ENCODE measurements at places on chromosomes 1 and 21. TPM values are rescaled to one million over a fixed set of nuclear protein-coding genes. Genes with fewer than 3 reads are reported as not detected.

HOOK1 gene
- total RNA-seq: 0.27 TPM

DNA sequence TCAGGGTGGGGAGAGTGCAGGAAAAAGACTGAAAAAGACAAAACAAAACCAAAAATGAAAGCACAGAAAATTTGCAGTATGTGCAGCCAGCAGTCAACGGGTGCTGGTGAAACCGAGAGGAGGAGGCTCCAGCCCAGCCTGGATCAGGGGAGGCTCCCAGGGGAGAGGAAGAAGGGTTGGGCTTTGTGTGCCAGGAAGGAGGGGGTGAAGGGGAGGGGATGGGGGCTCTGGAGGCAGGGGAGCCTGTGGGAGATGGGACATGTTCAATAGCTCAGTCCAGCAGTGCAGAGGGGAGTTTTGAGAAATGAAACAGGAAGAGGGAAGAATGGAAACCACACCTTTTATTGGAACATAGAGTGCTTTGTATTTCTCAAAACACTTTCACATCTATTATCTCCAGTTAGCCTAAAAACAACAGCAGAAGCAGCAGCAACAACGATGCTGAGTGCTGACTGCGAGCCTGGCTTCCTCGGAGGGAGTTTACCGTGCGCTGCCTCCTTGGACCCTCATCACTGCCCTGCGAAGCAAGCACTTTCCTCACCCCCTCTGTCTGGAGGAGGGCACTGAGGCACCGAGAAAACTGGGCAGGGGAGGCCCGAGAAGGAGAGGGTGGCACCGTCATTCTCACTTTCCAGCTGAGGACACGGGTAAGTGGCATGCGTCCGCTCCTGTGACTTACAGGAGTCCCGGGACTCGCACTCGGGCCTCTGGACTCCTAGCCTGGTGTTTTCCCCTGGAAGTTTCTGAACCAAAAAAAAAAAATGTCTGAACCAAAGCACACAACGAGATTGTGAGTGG, 62.9 kb downstream of the MDM4 start:
- no peak for DNase-seq

DNA sequence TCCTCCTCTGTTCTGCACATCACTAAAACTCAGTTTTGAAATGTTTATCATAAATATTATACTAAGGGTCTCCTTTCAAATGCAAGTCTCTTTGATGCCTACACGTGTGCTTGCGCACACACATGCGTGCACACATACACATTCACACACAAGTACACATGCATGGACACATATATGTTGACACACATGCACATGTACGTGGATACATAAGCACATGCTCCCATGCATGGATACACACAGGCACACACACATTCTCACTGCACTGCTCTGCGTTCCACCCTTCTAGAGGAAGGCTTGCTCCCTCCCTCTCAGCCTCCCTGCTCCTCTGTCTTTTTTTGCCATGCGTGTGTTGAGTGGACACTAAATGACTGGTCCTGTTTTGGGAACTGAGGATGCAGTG, 162.7 kb downstream of the PCP4 start:
- no peak for DNase-seq

BARHL2 gene
- not detected for total RNA-seq

GRCh38 chr1:180385144-180385543, 117.2 kb downstream of the ACBD6 start:
- DNase-seq: no peak

DNA sequence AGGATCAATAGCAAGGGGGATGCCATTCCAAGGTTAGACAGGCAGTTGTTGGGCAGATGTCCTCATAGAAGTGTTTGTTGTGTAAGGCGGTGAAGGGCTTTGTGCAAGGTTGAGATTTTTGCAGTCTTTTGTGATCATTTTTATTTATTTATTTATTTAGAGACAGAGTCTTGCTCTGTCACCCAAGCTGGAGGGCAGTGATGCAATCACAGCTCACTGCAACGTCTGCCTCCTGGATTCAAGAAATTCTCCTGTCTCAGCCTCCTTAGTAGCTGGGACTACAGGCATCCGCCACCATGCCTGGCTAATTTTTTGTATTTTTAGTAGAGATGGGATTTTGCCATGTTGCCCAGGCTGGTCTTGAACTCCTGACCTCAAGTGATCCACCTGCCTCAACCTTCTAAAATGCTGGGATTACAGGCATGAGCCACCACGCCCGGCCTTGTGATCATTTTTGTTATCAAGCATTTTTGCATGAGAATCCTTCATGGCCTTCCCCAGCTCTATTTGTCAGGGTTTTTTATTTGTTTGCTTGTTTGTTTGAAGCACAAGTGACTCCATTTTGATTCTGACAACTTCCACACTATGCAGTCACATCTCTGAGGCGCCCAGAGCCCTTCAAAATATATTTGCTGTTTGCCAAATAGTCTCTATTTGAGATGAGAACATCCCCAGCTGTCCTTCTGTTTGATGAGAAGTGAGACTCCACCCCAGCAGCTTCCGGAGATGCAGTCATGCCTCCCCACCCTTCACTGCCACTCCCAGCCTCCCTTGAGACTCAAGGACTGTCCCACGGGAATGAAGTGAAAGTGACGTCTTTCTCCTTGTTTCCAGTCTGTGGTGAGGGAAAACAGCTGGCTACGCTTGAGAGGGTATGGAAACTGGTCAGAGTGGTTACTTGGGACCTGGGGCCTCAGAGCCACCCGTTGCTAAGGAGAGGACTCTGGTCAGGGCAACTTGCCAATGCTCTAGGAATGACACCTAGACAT, 38.0 kb downstream of the TMEM50B start:
- no peak for DNase-seq

TAS1R1 gene
- total RNA-seq: 0.81 TPM

OR2AK2 gene
- total RNA-seq: not detected

DNA sequence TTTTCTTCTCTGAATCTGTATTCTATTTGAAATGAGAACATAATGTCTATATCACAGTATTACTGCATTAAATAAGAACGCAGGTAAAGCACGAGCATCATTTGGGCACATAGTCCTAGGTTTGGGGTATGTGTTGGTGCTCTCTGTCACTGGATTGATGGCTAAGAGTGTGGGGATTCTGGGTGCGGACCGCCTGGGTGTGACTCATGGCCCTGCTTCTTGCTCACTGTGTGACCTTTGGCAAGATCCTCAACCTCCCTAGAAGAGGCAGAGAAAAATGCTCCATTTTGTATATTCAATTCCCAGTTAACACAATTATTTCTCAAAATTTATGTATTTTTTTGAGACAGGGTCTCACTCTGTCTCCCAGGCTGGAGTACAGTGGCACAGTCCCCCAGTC, 99.7 kb downstream of the LAMC2 start:
- no peak for DNase-seq

ADAM30 gene
- not detected for total RNA-seq

DNA sequence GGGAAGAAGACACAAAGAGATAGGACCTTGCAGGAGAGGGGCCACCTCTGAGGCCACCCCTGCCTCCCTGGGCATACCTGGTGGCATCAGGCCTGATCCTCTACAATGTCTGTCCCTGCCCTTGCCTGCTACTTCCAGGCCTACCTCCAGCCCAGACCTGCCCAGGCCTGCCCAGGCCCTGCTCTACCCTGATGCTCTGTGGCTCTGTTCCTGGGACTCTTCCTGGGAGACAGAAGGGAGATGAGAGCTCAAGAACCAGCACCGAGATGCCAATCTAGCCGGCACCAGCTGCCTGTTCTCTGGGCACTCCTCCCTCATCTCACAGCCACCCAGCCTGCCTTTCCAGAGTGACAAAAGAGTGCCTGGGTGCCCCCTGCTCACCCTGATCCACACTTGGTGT, 2.7 kb downstream of the CELF3 start:
- DNase-seq: no peak

PAQR7 gene
- 7.0 TPM for total RNA-seq

DNA sequence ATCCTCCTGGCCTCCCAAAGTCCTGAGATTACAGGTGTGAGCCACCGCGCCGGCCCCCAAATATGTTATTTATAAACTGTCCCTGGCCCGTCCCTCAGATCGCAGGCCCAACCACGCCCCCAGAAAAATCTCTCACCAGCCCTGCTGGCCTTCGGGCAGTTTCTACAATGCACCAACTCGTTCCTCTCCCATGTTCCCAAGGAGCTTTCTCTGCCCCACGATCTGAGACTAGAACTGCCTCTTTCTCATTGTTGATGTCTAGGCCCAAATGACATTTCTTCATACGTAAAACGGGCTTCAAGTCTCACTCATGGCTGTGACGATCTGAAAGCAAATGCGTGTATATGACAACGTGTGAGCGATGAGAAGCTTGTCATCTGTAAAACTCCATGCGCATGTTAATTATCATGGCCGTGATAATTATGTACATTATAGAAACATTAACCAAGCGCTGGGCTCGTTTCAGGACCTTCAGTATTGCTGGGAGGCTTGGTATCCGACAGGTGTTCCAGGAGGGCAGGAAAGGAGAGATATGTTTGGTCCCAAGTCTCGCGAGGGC, 748 bp upstream of the NIPAL3 start:
- DNase-seq: no peak

DNA sequence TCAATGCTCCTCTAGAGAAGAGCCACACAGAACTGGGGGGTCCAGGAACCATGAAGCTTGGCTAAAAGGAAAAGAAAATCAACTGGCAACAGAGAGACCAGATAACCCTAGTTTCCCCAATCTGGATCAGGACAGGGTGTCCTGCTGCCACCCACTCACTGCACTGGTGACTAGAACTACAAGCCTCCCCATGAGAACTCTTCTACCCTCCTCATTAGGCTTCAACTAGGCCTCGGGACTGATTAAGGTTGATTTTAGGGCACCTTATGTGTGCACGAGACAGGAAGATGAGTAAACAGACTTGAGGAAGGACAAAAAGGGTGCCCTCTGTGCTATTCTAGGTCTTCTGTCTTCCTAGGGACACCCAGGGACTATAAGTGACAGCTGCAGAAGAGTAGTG, 2.3 kb upstream of the SF3B4 start:
- DNase-seq: no peak

DNA sequence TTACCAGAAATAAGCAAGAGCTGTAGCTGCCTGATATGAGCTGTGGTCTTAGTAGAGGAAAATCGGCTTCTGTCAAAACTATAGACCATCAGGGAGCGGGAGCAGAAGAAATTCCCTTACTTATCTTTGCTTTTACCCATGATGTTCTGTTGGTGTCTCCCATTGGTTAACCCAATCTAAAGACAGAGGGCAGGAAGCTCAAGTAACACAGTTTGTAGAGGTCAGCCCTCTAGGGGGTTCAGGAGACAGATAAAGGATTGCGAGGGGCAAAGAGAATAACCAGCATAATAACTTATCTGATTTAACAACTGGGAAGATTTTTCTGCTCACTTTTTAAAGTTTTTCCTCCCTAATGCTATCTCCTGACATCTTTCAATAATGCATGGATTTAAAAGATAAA, 142.4 kb downstream of the NTMT2 start:
- DNase-seq: no peak

CELA3B gene
- total RNA-seq: 2.0 TPM

DNA sequence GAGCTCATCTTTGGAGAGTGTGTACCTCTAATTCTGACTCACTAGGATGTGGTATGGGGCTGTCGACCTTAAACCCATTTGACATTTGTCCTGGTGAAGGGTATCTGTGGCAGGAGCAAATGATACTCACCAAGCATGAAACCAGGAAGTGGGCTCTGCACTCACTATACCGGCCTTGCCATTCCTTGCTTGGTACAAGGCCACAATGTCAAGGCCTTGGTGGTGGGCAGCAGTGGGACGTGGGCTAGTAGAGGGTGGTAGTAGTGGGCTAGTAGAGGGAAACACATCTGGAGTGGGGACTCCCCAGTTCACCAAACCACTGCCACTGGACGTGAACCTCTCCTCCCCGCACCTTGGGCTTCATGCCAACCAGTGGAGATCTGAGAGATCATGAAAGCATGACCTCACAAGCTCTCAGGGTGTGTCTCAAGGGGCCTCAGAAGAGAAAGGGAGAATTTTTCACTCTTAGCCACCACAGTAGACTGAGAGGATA, 11.5 kb downstream of the TNFSF4 start:
- no peak for DNase-seq

DNA sequence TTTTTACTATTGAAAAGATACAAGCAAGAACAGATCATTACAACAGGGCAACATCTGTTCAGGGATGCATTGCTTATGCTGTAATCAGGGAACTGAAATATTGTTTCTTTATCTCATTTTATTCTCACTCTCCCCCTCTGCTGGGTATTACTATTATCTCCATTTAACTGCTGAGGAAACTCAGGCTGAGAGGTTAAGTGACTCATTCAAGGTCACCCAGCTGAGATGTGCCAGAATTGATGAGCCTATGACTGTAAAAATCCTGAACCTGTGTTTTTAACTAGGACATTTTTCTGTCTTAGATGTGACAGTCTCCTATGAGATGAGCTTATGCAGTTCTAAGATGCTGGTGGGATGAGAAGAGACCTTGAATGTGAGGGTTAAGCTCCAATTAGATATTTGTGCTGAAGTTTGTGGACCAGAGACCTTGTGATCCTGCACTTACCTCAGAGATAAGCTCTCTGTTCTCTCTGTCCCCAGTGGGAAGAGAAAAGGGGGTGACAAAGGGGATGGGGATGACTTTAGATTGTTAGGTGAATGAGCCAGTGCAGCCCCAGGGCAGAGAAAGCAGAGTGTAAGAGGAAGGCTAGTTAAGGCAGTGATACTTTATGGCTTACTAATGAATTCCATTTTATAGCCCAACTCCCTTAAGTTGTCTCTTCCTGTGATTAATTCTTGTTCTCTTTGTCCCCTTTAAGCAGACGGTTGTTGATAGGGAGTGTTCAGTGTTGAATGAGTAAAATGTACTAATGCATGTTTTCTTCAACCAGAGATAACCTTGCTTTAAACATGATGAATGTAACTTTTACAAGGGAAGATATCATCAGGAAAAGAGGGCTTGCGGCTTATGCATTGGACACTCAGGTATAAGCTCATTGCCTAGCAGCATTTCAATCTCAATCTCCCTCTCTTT, 111.4 kb downstream of the HLX start:
- DNase-seq: no peak

DNA sequence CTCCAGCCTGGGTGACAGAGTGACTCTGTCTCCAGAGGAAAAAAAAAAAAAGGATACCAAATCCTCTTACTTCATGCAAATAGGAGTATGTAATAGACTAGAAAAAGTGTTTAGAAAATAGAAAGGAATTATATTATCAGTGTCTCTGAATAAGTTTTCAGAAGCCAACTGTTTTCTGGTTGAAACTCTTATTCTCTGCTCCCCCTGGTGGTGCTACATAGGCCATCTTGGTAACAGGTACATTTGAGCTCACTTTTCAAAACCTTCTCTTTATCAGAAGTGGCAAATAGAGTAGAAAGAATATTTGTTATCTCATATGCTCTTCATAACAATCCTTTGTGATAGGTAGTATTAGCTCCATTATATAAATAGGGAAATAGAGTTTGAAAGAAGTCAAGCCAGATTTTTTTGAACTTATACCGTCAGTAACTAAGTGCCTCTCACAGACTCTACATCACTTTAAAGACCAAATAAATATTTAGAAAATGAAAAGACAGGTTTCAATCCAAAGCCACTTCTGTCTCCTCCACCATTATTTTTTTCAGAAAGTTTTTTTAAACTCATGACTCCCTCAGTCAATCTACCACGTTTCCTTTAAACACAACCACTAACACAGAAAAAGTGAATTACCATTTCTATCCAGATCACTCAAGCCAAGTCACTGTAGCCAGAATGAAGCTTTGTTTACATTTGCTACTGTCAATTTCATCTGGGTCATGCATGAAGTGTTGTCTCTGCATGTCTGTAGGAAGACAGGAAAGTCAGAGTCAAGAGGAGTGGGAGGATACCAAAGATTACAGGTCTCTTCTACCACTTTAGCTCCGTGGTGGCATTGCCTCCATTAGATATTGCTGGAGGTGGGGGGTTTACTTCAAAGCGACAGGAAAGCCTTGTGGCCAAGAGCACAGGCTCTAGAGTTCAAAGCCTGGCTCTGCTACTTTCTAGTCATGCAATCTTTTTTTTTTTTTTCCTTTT, 45.6 kb downstream of the IL23R start:
- no peak for DNase-seq

LAX1 gene
- total RNA-seq: 0.99 TPM

GRCh38 chr1:96080925-96081324, 640.7 kb upstream of the PTBP2 start:
- no peak for DNase-seq
